ENCODE measurements at places on chromosomes 1 and 21. TPM values are rescaled to one million over a fixed set of nuclear protein-coding genes. Genes with fewer than 3 reads are reported as not detected.

INAVA gene
- total RNA-seq = 0.14 TPM

OR10J1 gene
- not detected for total RNA-seq

GRCh38 chr1:208291923-208292711 lies 47.9 kb upstream of the PLXNA2 start:
- DNase-seq = no peak

ANGPTL3 gene
- not detected for total RNA-seq

DNA sequence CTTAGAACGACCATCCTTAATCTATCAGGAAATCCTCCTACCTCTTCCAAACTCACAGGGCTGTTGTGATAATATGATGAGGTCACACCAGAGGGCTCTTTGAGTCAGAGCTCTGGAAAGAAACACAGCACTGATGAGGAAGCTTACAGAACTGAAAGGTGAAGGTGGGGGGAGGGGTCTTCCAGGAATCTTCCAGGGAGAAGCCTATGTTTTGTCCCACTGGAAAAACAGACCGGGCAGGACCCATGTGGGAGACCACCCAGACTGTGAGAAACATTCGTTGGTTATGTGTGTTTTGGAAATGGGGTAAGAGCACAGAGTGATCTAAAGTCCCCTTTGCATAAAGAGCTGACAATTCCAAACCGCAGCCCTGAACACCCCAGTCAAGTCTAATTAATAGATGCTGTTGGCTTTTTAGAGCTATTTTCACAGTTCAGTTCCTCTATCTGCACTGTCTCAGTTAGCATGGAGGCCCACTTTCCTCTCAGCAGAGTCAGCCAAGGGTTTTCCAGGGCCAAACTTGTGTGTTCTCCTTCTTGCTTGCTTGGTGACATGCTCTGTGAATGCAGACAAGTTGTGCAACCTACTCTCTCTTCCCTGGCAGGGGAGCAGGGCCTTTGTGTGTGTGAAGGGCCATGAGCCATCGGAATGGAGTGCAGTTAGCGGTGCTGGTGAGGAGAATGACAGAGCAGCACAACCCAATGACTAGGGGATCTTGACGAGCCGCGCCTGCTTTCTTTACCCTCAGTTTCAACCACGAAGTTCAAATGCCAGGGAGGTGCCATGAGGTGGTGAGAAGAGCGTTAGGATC lies 12.3 kb downstream of the PHLDA3 start:
- no peak for DNase-seq

SCAMP3 gene
- total RNA-seq = 84.2 TPM

DNA sequence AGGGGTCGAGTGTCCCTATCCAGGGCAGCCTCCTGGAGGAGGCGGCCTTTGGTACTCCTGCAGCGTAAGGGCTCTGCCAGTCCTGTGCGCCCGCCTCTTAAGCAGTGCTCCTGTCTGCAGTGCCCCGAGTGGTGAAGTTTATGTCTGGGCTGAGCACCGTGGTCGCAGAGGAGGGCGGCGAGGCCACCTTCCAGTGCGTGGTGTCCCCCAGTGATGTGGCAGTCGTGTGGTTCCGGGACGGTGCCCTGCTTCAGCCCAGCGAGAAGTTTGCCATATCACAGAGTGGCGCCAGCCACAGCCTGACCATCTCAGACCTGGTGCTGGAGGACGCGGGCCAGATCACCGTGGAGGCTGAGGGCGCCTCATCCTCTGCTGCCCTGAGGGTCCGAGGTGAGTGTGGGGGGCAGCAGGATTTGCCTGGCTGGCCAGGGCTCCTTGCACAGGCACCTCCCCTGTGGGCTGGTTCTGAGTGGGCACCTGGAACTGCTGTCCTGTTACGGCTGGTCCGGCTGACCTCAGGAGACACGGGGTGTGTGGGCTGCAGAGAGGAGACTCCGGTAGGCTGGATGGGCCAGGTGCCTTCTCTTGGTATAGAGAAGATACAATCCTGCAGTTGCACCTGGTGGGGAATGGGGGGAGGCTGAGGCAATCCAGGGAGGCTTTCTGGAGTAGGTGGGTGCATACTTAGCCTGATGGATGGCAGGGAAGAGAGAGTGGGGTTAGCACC lies 66.8 kb downstream of the OBSCN start:
- peak; percentile 30 for DNase-seq

AVPR1B gene
- not detected for total RNA-seq

DNA sequence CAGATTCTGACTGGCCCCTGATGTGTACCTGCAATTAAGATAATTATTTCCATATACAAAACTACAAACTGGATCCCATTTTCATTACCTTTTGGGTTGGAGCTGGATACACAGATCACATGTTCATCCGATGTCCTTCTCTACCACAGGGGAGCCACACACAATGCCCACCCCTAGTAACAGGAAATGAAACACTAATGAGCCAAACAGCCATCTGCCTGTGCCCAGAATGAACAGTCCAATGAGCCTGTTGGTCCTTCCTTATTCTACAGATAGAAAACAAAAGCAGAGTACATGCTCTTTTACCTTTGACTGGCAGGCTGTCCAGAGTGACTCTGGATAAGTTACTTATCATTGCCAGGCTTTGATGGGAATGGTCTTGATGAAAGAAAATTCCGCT lies 68.6 kb downstream of the SIPA1L2 start:
- no peak for DNase-seq

GRCh38 chr1:213921311-213921710 lies 66.5 kb upstream of the PROX1 start:
- DNase-seq = no peak

DNA sequence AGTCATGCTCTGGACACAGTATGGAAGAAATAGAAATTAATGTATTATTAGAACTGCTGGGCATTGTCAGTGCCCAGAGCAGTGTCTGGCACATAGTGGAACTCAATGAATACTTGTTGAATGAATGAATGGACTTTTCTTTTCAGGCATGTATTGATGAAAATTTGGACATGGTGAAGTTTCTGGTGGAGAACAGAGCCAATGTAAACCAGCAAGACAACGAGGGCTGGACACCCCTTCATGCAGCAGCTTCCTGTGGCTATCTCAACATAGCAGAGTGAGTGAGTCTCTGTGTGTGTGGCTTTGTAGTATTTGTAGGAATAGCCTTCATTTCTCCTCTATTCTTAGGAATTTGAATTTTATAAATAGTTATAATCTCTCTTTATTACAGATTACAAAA lies 68.1 kb downstream of the PPP1R12B start:
- no peak for DNase-seq

ADGRL2 gene
- not detected for total RNA-seq

- no peak for DNase-seq
Observed at GRCh38 chr1:201329801-201330200, 46.5 kb downstream of the PKP1 start.

S1PR1 gene
- 138 TPM for total RNA-seq

DNA sequence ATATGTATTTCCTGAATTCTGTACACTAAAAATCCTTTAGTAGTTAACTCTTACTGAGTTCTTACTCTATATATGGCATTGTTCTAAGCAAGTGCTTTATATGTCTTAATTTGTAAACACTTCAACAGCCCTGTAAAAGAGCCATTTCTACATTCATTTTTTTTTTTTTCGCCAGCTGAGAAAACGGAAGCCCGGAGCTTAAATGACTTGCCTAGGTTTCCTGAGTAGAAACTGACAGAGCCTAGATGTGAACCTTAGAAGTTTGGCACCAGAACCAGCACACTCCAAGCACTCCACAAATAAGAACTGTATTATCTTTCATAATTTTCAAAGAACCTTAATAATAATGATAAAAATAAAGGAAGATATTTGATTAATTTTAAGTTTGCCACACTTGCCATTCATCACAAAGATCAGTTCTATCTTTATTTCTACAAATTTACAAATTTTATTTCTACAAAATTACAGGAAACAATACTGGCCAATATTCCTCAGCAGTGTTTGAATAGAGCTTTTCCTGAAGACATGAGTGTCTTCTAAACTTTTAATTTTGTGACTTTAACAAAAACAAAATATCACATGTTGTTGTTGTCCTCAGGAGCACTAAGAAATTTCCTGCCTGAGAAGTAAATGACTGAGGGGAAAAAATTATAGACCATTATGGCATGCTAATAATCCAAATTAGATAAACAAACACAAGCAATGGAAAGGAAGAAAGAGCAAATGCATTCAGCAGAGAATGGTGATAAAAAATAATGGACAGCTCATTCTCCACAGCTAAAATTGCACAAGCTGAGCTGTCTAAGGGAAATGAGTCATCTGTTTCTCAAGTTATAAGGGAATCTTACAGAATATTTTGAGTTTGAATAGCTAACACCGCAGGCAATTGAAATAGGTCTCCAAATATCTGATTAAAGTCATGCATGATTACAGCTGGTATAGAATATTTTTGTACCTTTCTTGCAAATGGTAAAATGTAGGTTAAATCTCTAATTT lies 71.2 kb downstream of the DPYD start:
- no peak for DNase-seq

All from activated naive CD8-positive, alpha-beta T cell treated with anti-CD3 and anti-CD28 coated beads, Interleukin-2, amount 10 ng/mL, durations not matched to agents 7 days and 5 days (primary cell).